Cardiac muscle cell (in vitro differentiated cells and primary cell): ENCODE measurements at places on chromosomes 3 and 15.

GRCh38 chr15:78104566-78105475 lies 12.5 kb downstream of the SH2D7 start:
- no peak for DNase-seq

GRCh38 chr3:24450160-24450907 lies 44.3 kb downstream of the THRB start:
- no peak for DNase-seq

- no peak for DNase-seq
These were observed 103.8 kb downstream of the WDR76 start for GRCh38 chr15:43930556-43930955.

GRCh38 chr3:152315623-152316022 lies 46.9 kb downstream of the MBNL1 start:
- peak; percentile 79 for DNase-seq

- no peak for DNase-seq
These were observed 62.8 kb upstream of the ADCY5 start for GRCh38 chr3:123511726-123512125.

- DNase-seq, result peak; percentile 39
These were observed 156.7 kb downstream of the KLF13 start for GRCh38 chr15:31483053-31483985.

DNA sequence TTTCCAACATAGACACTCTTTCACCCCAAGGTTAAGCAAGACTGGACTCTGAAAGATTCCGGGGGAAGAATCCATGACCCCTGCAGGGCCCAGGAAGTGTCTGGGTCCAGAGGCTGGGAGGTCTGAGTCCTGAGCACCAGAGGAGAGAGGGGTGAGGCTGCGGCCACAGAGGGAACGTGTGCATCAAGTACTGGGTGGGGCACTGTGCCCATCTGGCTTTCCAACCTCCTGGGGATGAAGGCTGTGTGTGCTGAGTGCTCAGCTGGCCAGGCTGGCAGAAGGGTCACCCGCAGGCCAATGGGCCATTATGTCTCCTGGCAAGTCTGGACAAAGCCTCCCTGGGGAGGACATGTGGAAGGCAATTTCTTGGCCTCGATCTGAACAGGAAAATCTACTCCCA lies 3.3 kb downstream of the CHRNA3 start:
- no peak for DNase-seq

DNA sequence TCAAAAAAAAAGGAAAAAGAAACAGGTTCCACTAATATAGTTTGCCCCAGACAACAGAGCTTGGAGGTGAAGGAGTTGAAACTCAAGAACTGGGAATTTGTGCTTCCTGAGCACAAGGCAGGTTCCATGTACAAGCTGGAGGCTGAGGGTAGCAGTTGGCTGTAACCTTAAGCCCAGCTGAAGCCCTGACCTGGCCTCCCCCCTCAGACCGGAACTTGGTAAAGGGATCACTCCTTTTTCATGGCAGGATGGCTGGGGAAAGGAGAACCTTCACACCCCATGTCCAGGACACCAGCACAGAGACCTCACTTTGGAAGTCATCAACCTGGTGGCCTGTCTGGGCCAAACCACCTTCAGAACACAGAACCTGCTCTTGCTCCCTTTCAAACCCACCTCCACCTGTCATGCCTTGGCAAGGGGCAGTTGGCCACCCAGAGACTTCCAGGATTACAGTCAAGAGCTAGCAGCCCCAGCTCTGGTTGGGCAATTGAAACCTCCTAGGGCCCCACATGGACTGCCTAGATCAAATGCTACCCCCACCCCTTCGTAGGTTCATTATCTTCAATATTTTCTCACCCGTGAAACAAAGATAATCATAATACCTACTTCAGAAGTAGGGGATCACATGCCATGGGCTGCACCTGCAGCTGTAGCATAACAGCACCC lies 3.5 kb downstream of the RPL29 start:
- DNase-seq, result no peak

DNA sequence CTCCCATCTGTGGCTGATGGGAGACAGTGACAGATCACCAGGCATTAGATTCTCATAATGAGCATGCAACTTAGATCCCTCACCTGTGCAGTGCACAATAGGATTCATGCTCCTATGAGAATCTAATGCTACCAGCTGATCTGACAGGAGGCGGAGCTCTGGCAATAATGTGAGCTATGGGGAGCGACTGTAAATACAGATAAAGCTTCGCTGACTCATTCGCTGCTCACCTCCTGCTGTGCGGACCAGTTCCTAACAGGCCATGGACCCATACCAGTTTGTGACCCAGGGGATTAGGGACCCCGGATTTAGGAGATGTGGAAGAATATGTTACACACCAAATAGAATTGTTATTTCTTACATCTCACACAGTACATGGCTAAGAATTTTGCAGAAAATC lies 6.7 kb downstream of the ARGFX start:
- DNase-seq, result no peak

- DNase-seq, result no peak
These were observed 5.4 kb downstream of the MUC4 start for GRCh38 chr3:195806211-195806915.
